ENCODE measurements at places on chromosomes 4 and X.

DNA sequence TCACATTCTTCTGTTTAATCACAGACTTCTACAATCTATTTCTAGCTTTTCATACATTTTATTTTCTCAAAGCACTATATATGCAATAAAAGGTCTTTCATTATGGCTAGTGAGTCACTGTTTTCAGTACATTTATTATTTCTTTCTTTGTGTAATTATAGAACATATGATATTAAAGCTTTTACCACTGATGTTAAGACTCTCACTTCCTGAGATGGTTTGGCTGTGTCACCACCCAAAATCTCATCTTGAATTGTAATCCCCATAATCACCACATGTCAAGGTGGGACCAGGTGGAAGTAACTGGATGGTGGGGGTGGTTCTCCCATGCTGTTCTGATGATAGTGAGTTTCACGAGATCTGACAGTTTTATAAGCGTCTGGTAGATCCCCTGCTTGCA, 41.9 kb downstream of the UBA6 start:
- H3K36me3 ChIP-seq: peaks cover 95% of the 10 kb centered on the region
- peak; percentile 47 for ATAC-seq
- peaks cover 19% of the 10 kb centered on the region for H3K4me1 ChIP-seq
- no peak overlapping the region for H3K4me3 ChIP-seq
- no peaks in the 10 kb centered on the region for H3K27me3 ChIP-seq

GRCh38 chr4:74440356-74440755, 4.6 kb upstream of the AREG start:
- H3K36me3 ChIP-seq: no peaks in the 10 kb centered on the region
- no peak overlapping the region for H3K27ac ChIP-seq
- no peak for ATAC-seq

- ATAC-seq: no peak
- peaks cover 23% of the 10 kb centered on the region for H3K36me3 ChIP-seq
- no peaks in the 10 kb centered on the region for H3K4me1 ChIP-seq
- H3K27ac ChIP-seq: no peak overlapping the region
These were observed 73.3 kb downstream of the MTMR1 start for GRCh38 chrX:150766351-150767044.

DNA sequence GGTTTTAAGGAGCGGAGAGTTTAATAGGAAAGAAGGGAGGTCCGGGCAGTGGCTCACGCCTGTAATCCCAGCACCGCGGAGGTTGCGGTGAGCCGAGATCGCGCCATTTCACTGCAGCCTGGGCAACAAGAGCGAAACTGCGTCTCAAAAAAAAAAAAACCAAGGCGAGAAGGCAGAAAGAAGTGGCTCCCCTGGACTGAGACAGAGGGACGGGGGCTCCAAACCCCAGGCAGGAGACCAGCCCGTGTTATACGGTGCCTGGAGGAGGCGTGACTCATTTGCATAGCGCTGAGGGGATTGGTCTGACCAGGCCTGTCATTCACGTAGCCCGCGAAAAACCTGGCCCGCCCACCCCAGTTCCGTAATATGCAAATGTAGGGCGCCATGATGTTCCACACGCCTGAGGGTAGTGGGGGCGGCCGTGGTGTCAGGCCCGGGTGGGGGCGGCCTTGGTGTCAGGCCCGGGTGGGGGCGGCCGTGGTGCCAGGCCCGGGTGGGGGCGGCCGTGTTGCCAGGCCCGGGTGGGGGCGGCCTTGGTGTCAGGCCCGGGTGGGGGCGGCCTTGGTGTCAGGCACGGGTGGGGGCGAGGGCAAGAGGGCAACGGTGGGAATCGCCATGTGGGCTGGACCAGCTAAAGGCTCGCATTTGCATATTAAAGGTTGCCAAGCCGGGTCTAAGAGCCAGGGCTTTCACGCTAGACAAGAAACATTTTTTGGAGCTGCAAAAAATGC, 2.1 kb downstream of the PLCXD1 start:
- peaks cover 9% of the 10 kb centered on the region for H3K4me1 ChIP-seq
- H3K4me3 ChIP-seq: peak overlapping the region; percentile 88
- H3K27ac ChIP-seq: peak overlapping the region; percentile 83
- peak; percentile 100 for ATAC-seq
- H3K36me3 ChIP-seq: peaks cover 31% of the 10 kb centered on the region

GRCh38 chr4:186739802-186740434, 16.3 kb upstream of the FAT1 start:
- H3K36me3 ChIP-seq: no peaks in the 10 kb centered on the region
- no peak overlapping the region for H3K27ac ChIP-seq
- no peak overlapping the region for H3K4me3 ChIP-seq
- no peaks in the 10 kb centered on the region for H3K4me1 ChIP-seq

- H3K4me1 ChIP-seq: peaks cover 16% of the 10 kb centered on the region
- ATAC-seq: no peak
- no peaks in the 10 kb centered on the region for H3K27me3 ChIP-seq
- no peak overlapping the region for H3K27ac ChIP-seq
- no peak overlapping the region for H3K4me3 ChIP-seq
- no peaks in the 10 kb centered on the region for H3K36me3 ChIP-seq
These were observed 2.0 kb upstream of the METAP1 start for GRCh38 chr4:98993419-98994071.

DNA sequence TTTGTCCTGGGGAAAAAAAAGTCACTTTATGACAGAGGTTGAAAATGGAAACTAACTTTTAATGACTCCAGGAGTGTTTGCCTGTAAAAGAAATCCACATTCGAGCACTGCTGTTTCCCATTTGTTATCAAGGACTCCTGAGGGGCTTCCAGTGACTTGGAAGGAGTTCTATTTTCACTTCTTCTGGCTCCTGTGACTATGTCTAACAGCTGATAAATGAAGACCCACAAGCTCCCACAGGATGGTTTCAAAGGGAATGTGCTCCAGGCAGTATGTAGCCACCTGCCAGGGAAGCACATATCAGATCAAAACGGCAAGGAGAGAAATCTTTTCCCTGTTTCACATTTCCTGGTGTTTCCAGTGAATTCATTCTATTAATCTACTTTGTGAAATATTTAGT, 159.8 kb upstream of the FAM241A start:
- peaks cover 15% of the 10 kb centered on the region for H3K27me3 ChIP-seq
- no peaks in the 10 kb centered on the region for H3K36me3 ChIP-seq
- no peaks in the 10 kb centered on the region for H3K4me1 ChIP-seq
- no peak for ATAC-seq

DNA sequence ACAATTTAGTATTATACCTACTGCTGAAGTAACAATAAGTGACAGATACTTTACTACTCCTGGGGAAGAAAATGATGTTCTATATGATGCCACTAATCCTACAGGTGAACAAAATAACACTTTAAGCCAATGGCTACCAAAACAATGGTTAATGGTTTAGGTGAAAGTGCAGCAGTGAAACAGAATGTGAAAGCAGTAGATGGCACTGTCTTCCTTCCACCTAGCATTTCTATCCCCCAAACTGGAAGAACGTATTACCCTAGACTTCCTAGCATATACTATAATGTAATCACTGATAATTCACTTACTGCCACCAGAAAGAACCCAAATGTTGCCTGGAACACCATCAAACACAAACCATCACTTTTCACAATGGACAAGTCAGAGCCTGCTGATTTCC, 18.9 kb upstream of the CABS1 start:
- no peaks in the 10 kb centered on the region for H3K36me3 ChIP-seq
- no peak overlapping the region for H3K27ac ChIP-seq
- ATAC-seq: no peak
- H3K4me1 ChIP-seq: no peaks in the 10 kb centered on the region
- no peak overlapping the region for H3K4me3 ChIP-seq
- no peaks in the 10 kb centered on the region for H3K27me3 ChIP-seq

- no peak within 1 kb of the TSS for H3K27ac ChIP-seq
- no peak for ATAC-seq
- H3K4me1 ChIP-seq: peaks cover 6% of the 10 kb centered on the region
- peaks cover 5% of the 10 kb centered on the region for H3K27me3 ChIP-seq
- peak within 1 kb of the TSS; percentile 91 for H3K4me3 ChIP-seq
These were observed at the start of gene TMEM255A for GRCh38 chrX:120310861-120311726. Gene TMEM255A (minus strand): TSS chrX:120311461. CDS start chrX:120311309, 152 bp downstream.

- H3K4me3 ChIP-seq: no peak overlapping the region
- ATAC-seq: no peak
- no peaks in the 10 kb centered on the region for H3K4me1 ChIP-seq
- H3K27me3 ChIP-seq: peaks cover 6% of the 10 kb centered on the region
- no peaks in the 10 kb centered on the region for H3K36me3 ChIP-seq
These were observed 3.3 kb upstream of the MAGEA8 start for GRCh38 chrX:149877636-149878035.

DNA sequence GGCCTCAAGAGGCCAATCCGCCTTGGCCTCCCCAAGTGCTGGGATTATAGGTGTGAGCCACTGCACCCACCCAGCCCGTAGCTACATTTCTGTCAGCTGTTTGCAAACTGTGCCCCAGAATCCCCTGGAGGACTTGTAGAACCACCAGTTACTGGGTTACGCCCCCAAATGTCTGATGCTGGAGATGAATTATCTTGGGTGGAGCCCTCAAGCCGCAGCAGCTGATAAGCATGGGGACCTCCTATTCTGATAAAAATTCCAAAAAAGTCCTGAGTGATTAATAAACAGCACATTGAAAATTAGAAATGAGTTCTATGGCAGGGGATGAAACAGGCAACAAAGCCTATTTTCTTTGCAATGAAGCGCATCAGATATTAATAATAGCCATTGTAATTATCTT, 105.0 kb downstream of the PTTG2 start:
- H3K4me3 ChIP-seq: no peak overlapping the region
- no peak overlapping the region for H3K27ac ChIP-seq
- ATAC-seq: no peak
- H3K36me3 ChIP-seq: peaks cover 26% of the 10 kb centered on the region
- no peaks in the 10 kb centered on the region for H3K27me3 ChIP-seq

DNA sequence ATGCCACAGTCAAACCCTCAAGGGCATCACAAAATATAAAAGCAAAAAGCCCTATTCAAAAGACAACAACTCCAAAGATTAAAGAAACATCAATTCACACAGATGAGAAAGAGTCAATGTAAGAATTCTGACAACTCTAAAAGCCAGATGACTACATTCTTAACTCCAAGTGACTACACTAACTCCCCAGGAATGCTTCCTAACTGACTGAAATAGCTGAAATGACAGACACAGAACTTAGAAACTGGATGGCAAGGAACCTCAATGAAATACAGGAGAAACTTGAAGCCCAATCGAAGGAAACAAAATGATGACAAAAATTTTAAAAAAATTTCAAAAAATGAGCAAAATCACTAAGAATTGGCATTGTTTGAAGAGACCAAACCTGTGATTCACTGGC, 1047.6 kb upstream of the PCDH10 start:
- no peak for ATAC-seq
- no peaks in the 10 kb centered on the region for H3K4me1 ChIP-seq
- no peak overlapping the region for H3K4me3 ChIP-seq
- H3K27me3 ChIP-seq: no peaks in the 10 kb centered on the region
- no peak overlapping the region for H3K27ac ChIP-seq

- no peak overlapping the region for H3K27ac ChIP-seq
- H3K4me1 ChIP-seq: no peaks in the 10 kb centered on the region
- no peaks in the 10 kb centered on the region for H3K36me3 ChIP-seq
- peaks cover 3% of the 10 kb centered on the region for H3K27me3 ChIP-seq
- no peak for ATAC-seq
These were observed 15.7 kb upstream of the DUSP9 start for GRCh38 chrX:153631346-153631745.

- H3K27me3 ChIP-seq: no peaks in the 10 kb centered on the region
- no peaks in the 10 kb centered on the region for H3K36me3 ChIP-seq
- no peak for ATAC-seq
- H3K4me1 ChIP-seq: no peaks in the 10 kb centered on the region
- no peak overlapping the region for H3K27ac ChIP-seq
- no peak overlapping the region for H3K4me3 ChIP-seq
These were observed 22.7 kb downstream of the EMCN start for GRCh38 chr4:100495074-100495473.

GRCh38 chrX:1388651-1389050, 3.3 kb downstream of the SLC25A6 start:
- H3K36me3 ChIP-seq: peaks cover 91% of the 10 kb centered on the region
- H3K27me3 ChIP-seq: no peaks in the 10 kb centered on the region
- peaks cover 13% of the 10 kb centered on the region for H3K4me1 ChIP-seq
- peak overlapping the region; percentile 84 for H3K4me3 ChIP-seq
- no peak for ATAC-seq
- H3K27ac ChIP-seq: peak overlapping the region; percentile 87

DNA sequence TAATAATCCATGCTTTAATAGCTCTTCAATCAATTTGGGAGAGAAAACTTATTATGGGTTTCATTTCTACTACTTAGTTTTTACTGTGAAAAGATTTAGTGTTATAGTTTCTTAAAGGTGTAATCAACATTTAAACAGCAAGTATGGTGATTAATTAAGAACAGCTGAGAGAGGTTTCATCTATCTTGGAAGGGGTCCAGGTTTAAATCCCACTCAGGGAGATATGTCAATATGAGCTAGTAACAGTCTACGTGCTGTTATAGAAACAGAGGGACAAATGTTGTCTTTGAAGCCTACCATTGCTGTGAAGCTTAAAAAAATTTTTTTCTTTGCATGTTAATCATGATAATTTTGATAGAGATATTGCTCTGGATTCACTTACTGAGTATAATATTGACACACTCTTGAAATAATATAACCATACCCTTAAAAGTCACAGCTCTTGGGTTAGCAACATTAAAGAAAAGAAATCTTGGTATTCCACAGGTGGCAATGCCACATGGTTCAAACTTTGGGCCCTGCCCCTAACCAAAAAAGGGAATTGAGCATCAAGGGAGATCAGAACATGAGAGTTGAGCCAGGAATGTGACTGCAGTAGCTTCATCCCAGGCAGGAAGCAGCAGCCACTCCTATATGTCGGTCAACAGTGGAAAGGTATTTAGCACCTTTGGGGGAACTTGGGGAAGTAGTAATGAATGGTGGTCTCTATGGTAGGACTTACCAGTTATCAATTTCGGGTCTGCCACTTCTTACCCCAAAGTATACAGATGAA, 107.8 kb downstream of the ANK2 start:
- no peak overlapping the region for H3K4me3 ChIP-seq
- no peak overlapping the region for H3K27ac ChIP-seq
- no peaks in the 10 kb centered on the region for H3K36me3 ChIP-seq

DNA sequence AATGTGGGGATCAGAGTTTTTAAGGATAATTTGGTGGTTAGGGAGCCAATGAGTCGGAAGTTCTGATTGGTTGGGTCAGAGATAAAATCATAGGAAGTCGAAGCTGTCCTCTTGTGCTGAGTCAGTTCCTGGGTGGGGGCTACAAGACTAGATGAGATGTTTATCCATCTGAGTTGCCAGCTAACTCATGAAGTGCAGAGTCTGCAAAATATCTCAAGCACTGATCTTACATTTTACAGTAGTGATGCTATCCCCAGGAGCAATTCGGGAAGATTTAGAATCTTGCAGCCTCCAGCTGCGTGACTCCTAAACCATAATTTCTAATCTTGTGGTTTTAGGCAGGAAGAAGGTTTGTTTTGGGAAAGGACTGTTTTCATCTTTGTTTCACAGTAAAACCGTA, 565.8 kb upstream of the SPANXN1 start:
- ATAC-seq: no peak
- no peak overlapping the region for H3K27ac ChIP-seq
- H3K4me3 ChIP-seq: no peak overlapping the region
- no peaks in the 10 kb centered on the region for H3K36me3 ChIP-seq
- H3K27me3 ChIP-seq: no peaks in the 10 kb centered on the region

DNA sequence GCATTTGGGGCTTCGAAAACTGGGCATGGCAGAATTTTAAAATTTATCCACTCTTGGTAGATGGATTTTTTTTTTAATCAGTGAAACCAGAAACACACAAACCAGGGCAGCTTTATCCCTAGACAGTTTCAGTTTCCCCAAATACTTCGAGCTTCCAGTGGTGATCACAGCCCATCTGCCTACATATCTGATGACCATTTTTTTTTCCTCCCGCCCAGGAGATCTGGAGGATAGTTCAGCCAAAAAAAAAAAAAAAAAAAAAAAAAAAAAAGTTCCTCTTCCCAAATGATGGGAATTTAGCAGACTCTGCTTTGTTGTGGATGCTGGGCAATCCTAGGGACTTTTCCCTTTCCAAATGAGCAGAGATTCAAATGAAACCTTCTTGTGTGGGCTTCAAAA, 1.0 kb upstream of the TBC1D9 start:
- H3K27me3 ChIP-seq: peaks cover 47% of the 10 kb centered on the region
- H3K27ac ChIP-seq: no peak overlapping the region
- ATAC-seq: no peak
- H3K36me3 ChIP-seq: no peaks in the 10 kb centered on the region
- peak overlapping the region; percentile 34 for H3K4me3 ChIP-seq

Measured in activated T-helper 17 cell treated with anti-CD3 and anti-CD28 coated beads, Interleukin-2, amount 50 U/mL, for 72 hours (primary cell).